ENCODE measurements at places on chromosomes 2 and 18. TPM values are rescaled to one million over a fixed set of nuclear protein-coding genes. Genes with fewer than 3 reads are reported as not detected.

DNA sequence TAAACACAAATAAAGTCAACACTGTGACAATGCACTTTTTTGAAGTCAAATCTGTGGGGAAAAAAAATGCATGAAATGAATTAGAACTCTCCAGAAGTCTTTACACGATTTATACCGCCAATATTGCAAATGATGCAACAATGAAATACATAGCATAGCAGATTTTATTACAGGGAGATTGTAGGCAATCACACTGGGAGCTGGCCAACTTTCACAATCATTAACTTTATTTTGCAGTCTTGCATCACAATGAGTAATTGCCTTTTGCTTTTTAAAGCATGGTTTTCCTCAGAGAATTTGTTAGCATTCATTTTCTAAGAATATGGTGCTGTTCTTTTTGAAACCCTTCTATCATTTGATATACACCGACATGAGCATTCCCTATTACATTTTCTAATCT, 366.4 kb upstream of the FSIP2 start:
- no peak for DNase-seq

GRCh38 chr2:197359859-197360258, 49.3 kb upstream of the ANKRD44 start:
- peak; percentile 52 for DNase-seq

- DNase-seq = no peak
These were observed 25.0 kb downstream of the DNER start for GRCh38 chr2:229689307-229689839.

The EDAR gene
- not detected for total RNA-seq

DNA sequence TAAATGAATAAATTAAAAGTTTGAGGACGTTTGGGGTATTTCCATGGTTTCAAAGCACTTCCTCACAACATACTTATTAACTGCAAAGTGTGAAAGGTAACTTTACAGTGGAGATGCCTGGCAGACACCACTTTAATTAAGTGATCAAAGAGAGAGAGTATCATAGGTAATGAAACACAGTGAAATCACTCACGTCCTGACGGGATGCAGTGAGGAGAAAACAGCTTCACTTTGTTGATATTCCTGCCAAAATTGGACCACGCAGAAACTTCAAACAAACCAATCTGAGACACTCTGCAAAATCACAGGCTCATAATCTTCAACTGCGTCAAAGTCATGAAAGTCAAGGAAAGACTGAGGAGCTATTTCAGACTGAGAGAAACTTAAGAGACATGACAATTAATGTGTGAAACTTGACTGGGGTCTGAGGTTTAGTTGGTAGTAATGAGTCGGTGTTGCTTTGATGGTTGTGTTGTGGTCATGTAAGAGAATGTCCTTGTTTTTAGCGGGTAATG, 66.0 kb upstream of the ITGB6 start:
- no peak for DNase-seq

DNA sequence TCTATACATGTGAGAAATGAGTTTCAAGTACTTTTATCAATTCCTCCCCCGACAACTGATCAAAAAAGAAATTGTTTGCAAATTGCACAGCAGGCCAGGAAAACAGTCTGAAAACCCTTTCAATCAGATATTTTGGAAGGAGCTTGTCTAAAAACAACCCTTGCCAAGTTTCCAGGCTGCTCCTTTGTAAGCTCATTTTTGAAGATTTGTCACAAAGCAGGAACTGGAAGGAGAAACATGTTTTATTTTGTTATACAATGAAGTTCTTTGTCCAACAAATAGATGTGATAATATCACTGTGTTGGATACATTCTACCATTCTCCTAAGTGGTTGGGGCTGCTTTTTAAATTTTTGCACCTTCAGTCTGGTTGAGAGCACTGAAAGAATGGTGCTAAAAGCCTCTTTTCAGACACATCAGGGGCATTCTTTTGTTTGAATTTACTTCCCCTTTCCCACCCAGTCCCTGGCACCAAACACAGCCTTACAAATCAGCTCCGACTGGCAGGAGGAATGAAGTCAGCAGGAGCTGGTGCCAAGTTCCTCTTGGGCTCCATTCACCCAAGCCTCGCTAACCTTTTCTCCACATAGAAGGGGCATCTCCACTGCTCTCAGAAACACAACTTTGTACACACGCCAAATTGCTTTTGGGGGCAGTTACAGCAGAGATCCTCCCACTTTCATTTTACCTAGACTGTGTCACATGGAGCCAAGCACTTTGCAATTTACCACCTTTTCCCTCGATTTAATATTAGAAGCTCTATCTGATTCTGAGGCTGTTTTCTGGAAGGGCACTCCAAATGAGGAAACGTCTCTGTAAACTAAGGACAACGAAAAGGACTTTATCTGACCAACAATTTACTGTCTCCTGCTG, 88.0 kb downstream of the C1D start:
- DNase-seq = no peak

- DNase-seq = no peak
These were observed 40.3 kb downstream of the FHOD3 start for GRCh38 chr18:36337679-36338402.

- no peak for DNase-seq
These were observed 32.4 kb downstream of the NPC1 start for GRCh38 chr18:23553887-23554286.

The CXCR1 gene
- total RNA-seq = not detected

DNA sequence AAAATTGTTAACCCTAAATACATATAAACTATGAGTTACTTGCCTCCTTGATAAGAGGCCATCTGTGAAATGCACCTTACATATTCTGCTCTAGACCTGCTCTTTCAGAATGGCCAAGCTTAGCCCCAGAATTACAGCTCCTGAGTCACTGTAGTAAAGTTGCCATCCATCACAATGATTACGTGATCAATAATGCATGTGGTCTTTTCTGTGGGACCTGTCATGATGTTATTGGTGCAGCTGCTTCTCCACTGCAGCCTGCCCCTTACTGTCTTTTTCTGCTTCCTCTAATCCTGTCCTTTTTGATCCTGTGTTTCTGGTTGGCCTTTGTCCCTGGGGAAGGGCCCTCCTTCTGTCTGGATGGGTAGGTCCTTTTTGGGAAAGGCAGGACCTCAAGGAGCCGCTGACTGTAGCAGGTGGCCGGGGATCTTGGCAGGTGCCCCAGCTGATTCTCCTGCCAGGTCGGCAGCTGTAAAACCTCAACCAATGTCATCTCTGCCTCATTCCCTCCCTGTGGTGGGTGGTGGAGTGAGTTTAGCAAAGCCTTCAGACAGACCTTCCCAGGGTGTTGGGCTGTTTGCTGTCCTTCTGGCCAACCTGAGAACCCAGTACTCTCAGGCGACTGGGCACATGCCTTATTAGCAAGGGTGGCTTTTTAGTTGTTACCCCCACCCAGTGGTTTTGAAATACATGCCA, 126.2 kb upstream of the EML6 start:
- DNase-seq = no peak

The ALPI gene
- total RNA-seq = not detected

The ANO7 gene
- 5.1 TPM for total RNA-seq

GRCh38 chr2:113215056-113215455, 41.3 kb downstream of the PSD4 start:
- no peak for DNase-seq

The FSHR gene
- total RNA-seq = not detected

The MAIP1 gene
- total RNA-seq = 36.0 TPM

DNA sequence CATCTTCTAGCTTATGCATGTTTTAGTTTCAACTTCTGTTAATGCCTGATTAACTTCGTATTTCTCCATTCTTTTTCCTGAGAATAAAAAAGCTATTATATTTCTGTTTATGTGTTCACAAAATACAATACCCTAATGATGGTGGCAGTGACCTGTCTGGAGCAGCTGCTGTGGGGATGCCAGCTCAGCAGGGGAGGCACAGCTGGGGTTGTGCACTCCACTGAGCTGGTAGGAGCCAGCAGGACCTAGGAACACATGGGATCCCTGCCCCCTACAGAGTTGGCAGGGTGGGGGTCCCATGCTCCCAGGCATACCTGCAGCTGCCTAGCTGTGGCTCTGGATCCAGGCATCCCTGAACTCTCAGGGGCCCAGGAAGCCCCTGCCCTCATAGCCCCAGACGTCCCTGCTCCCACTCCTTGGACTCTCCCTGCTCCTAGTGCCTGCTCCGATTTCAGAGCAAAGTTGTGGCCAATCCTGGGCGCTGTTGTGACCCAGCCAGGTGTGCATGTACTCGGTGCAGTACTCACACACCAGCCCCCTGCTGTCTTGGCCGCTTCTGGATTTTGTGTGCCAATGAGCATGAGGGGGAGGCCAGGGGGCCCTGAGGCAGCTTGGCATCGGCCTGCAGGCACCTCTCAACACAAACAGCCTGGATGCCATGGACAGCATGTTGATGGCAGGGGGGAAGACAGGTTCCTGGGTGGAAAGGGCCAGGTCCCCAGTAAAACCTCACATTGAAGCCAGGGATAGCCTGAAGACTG, 546.0 kb downstream of the ZNF804A start:
- DNase-seq = no peak

DNA sequence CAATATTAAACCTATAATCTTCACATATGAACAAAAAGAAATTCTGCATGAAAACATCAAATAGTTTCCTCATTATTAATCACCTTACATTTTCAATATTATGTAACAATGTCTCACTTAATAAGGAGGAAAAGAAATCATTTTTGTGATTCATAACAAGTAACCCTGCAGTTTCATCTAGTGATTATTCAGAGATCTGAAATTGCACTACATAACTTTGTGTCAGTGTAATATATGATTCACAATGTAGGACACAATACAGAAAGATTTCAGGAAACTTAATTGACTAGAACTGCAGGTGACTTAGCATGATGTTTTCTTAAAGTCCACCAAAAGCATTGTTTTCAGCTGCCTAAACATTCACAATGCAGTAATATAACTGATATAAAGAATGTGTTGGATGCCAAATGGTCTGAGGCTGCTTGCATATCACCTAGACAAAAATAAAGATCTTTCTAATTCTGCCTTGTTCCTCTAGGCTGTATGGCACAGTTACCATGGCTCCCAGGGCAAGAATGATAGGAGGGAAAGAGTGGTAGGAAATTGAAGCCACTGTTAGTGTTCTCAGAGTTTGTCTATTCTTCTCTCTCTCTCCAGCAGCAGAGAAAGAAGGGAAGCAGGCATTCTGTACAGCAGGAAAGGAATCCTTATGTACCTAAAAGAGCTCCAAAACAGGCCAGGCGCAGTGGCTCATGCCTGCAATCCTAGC, 366.6 kb downstream of the FSIP2 start:
- no peak for DNase-seq

The TOGARAM2 gene
- total RNA-seq = 0.47 TPM

GRCh38 chr2:240974771-240975572, 23.4 kb upstream of the SNED1 start:
- no peak for DNase-seq
